ENCODE measurements at places on chromosomes 3 and 15.

- DNase-seq = no peak
These were observed 737.6 kb downstream of the ROBO1 start for GRCh38 chr3:79030157-79030556.

DNA sequence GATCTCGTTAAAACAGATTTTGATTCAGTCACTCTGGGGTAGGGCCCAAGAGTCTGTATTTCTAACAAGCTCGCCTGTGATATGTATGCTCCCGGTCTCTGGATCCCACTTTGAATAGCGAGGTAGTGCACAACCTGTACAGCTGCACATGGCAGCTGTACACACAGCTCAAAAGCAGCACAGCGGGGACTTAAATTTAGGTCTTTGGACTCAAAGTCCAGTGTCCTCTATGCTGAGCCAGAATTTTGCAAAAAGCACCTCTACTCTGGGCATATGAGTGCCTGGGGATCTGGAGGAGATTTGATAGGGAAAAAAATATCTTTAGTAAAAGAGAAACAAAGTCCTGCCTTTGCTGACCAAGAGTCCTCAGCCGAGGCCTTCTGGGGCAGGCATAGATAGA lies 83.1 kb downstream of the HMG20A start:
- DNase-seq = no peak

DNA sequence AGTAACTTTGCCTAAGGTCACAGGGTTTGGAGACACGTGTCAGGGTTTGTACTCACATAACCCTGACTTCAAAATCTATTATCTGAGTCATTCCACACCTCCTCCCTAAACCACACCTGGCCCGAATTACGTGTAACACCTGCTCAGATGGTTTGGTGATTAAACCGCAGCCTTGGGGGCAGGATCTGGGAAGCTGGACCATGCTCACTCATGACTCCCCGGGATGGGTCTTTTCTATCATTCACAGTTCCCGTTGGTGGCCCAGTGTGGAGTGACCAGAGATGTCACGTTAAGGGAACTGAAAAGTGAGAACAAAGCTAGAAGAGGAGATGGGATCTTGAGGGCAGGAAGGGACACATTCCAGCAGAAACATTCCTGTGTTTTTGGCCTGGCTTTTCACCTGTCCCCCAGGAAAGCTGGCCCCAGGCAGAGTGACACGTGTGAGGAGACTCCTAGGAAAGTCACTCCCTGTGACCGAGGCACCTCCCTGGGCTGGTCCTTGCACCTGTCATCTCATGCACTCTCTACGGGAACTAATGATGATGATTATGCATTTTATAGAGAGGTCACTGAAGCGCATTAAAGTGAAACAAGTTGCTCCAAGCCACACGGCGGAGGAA lies 75.4 kb upstream of the POMGNT2 start:
- DNase-seq = peak; percentile 77

DNA sequence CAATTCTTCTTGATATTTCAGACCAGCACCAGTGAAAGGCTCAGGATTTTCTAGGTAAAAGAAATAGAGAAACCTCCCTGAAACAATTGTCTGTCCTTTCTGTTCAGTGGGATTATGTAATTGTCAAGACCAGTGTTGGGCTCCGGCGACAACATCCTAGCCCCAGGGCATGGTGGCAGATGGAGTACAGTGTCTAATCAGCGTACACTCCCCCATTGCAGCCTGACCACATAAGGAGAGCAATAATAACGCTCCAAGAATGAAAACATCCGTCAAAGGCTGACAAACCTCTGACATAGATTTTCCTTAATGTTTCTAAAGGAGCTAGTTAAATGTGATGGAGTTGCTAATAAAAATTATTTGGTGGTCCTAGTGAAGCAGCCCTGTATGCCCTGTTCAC lies 144.6 kb downstream of the EBLN2 start:
- DNase-seq = no peak

Data from activated CD4-positive, alpha-beta T cell treated with anti-CD3 and anti-CD28 coated beads, Interleukin-10, Interleukin-2, amounts not matched to agents 100 ng/mL and 50 ng/mL, durations not matched to agents 16 hours and 8 hours (primary cell).